Calu3 (cell line): ENCODE measurements at places on chromosomes 7 and 10. TPM values are rescaled to one million over a fixed set of nuclear protein-coding genes. Genes with fewer than 3 reads are reported as not detected.
A peak's percentile ranks its signal among the peaks of the same experiment; 100 is the strongest.

DNA sequence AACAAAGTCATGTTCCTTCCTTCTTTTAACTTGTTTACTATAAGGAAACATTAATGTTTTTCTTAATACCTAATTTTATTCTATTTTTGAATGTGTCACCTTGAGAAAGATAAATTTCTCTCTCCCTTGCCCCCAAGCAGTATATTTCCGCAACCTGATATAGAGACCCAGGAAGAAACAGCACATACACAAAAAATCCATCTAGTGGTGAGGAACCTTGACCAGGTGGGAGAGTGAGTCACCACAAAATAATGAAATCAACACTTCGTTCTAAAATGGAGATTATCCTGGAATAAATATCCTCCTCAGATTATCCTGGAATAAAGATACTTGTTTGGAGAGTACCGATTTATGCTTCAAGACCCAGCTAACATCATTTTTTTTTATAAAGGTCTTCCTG lies 232.9 kb upstream of the PTN start:
- H3K36me3 ChIP-seq, result peaks cover 11% of the 10 kb centered on the region
- H3K4me1 ChIP-seq, result peaks cover 47% of the 10 kb centered on the region
- DNase-seq, result peak; percentile 16
- H3K27ac ChIP-seq, result peak overlapping the region; percentile 87
- no peak overlapping the region for H3K4me3 ChIP-seq

GRCh38 chr10:97851341-97852001 lies 1.8 kb downstream of the GOLGA7B start:
- H3K4me1 ChIP-seq, result peaks cover 12% of the 10 kb centered on the region
- no peak overlapping the region for H3K27ac ChIP-seq
- no peak for DNase-seq

GRCh38 chr7:150976529-150977381 lies 1.4 kb downstream of the KCNH2 start:
- peaks cover 10% of the 10 kb centered on the region for H3K36me3 ChIP-seq
- no peak overlapping the region for H3K27ac ChIP-seq
- H3K4me3 ChIP-seq, result peak overlapping the region; percentile 61
- H3K27me3 ChIP-seq, result peaks cover 76% of the 10 kb centered on the region
- DNase-seq, result no peak

Gene ENO4
- total RNA-seq, result 0.12 TPM in 1 of 2 replicates, not detected in the other

Gene ERVW-1
- total RNA-seq, result not detected in 2 replicates

Gene TRIM50
- total RNA-seq, result not detected in 2 replicates

DNA sequence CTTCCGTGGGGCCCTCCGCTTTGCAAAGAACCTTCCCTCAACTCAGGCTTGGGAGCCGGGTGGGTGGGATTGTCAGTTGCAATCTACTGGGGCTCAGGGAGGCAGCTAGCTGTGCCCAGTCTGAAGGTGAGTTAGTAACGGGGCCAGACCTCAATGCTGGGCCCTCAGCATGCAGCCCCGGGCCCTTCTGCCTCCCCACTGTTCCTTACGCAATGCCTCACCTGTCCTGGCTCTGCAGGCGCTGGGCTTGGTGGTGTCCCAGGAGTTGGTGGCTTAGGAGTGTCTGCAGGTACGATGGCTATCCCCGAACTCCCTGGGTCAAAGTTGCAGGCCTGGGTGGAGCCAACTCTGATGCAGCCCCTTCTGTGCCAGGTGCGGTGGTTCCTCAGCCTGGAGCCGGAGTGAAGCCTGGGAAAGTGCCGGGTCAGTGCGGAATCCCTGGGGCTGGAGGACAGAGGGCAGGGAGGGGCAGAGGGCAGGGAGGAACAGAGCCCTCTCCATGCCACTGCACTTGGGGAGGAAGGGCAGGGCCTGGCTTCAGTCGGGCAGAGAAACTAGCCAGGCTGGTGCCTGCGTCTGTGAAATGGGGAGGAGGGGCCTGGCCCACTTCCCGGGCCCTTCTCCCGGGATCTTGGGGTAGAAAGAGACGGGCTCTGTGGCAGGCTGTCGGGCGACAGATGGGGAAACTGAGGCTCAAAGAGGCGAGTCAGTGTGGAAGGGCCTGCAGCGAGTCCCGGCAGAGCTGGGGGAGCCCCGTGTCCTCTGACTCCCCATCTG lies 15.0 kb downstream of the ELN start:
- H3K36me3 ChIP-seq, result peaks cover 4% of the 10 kb centered on the region
- H3K4me3 ChIP-seq, result no peak overlapping the region
- no peaks in the 10 kb centered on the region for H3K4me1 ChIP-seq
- H3K27me3 ChIP-seq, result peaks cover 50% of the 10 kb centered on the region
- no peak for DNase-seq

GRCh38 chr7:28389504-28390395 lies 22.6 kb upstream of the CREB5 start:
- H3K27me3 ChIP-seq, result no peaks in the 10 kb centered on the region
- peaks cover 15% of the 10 kb centered on the region for H3K4me1 ChIP-seq
- H3K4me3 ChIP-seq, result peak overlapping the region; percentile 70
- no peaks in the 10 kb centered on the region for H3K36me3 ChIP-seq
- peak; percentile 39 for DNase-seq

DNA sequence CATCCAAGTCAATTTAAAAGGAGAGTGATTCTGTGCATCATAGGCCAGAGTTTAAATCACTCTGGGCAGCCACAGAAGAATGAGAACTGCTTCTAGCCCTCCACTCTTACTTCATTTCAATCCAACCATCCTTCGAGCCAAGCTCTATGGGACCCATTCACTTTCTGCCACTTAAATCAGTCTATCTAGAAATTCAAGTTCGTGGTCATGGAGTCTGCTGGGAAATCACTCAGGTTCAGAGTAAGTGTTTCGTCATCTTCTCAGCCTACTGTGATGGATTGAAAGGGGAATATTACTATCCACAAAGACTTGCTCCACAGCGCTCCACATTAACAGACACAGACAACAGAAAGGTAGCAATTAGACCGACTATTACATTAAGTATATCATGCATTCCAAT lies 4.6 kb downstream of the DCLRE1C start:
- DNase-seq, result no peak
- peaks cover 14% of the 10 kb centered on the region for H3K4me1 ChIP-seq
- peaks cover 37% of the 10 kb centered on the region for H3K36me3 ChIP-seq
- H3K4me3 ChIP-seq, result no peak overlapping the region
- no peaks in the 10 kb centered on the region for H3K27me3 ChIP-seq

DNA sequence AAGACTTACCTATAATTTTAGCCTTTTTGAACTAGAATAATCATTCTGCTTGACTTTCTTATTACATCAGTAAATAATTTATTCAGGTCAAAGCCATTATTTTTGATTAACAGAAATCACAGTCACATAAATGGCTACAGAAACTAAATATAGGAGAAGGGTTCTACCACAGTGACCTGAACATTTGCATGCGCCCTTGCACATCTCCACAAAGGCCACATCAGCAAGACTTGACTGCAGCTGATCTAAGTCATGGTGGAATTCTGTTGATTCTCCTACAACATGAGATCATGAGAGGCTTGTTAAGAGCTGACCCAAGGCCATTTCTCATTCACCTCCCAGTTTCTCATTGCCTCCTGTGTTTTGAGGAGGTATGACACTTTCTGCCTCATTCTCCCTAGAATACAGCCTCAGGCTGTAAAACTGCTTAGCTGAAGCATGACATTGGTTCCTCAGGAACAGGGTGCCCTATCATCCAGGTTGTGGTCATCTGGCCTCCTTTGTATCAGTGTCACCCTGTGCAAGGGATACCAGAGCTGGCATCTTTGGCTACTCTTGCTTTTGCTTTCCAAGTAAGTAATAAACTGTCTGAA lies 6.7 kb upstream of the IMMP2L start:
- no peak overlapping the region for H3K27ac ChIP-seq
- no peak for DNase-seq
- no peaks in the 10 kb centered on the region for H3K36me3 ChIP-seq
- no peaks in the 10 kb centered on the region for H3K27me3 ChIP-seq
- no peaks in the 10 kb centered on the region for H3K4me1 ChIP-seq
